ENCODE measurements at places on chromosomes 1 and 21.

- no peak for DNase-seq
Measured at GRCh38 chr1:82560566-82560965, 759.8 kb downstream of the ADGRL2 start.

- no peak for DNase-seq
Measured at GRCh38 chr1:44512313-44512885, 107.3 kb downstream of the RNF220 start.

- no peak for DNase-seq
Measured at GRCh38 chr1:208002672-208003071, 91.7 kb upstream of the CD34 start.

- DNase-seq: no peak
Measured at GRCh38 chr1:223471566-223471965, 78.4 kb downstream of the CCDC185 start.

GRCh38 chr1:22111115-22111514 lies 31.8 kb downstream of the WNT4 start:
- no peak for DNase-seq

- DNase-seq: no peak
Measured at GRCh38 chr1:197467881-197468280, 199.8 kb downstream of the CRB1 start.

- DNase-seq: no peak
Measured at GRCh38 chr1:175540896-175541645, 202.3 kb downstream of the TNR start.

DNA sequence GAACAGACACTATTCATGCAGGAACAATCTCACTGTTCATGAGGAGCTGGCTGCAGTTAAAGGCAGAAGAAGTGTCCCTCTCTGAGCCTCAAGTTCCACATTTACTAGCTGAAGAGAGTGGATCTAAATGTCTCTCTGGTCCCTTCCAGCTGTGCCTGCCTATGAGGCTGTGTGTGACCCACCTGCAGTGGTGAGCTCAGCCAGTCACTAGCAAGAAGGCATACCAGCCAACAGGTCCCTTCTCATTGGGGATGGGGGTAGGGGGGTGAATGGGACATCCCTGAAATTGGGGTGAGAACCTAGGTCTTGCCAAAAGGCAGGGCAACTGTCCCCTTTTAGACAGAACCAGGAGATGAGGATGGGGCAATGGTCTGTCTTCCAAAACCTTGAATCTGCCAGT lies 13.6 kb downstream of the RD3 start:
- DNase-seq: no peak

DNA sequence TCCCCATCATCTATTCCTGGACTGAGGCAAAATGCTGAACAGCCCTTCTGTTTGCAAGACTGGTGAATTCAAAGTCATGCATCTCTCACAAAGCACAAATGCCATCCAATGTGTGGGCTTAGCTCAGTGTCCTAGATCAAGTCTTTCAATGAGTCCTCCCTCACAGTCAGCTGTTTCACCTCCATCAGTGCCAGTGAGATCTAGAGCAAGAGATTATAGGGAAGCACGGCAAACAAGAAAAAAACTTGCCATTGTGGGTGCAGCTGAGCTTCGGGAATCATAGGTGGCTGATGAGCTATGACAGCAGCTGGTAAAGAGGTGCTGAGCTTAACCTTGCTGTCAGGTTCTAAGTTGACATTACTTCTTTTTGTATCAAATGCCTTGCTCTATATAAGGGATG lies 130.2 kb downstream of the LMX1A start:
- no peak for DNase-seq

- peak; percentile 43 for DNase-seq
Measured at GRCh38 chr1:12157366-12158231, 9.2 kb upstream of the TNFRSF1B start.

DNA sequence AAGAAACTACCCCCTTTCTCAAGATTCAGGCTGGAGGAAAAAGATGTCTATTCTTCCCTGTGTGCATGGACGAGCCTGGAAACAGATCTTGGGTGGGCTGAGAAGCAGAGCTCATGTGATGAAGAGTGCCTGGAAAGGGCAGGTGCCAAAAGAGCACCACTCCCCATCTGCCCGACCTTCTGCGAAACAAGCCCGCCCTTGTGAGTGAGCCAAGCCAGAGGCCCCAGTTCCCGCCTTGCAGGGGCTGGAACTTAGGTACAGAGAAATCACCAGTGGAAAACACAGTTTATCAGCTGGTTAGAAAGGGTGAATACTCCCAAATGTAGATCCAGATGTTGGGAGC lies 26.7 kb upstream of the A3GALT2 start:
- no peak for DNase-seq

GRCh38 chr1:183472488-183473216 lies at the start of gene SMG7:
SMG7 (plus strand) TSS chr1:183472499; CDS start chr1:183472621, 122 bp downstream.
- peak; percentile 41 for DNase-seq

DNA sequence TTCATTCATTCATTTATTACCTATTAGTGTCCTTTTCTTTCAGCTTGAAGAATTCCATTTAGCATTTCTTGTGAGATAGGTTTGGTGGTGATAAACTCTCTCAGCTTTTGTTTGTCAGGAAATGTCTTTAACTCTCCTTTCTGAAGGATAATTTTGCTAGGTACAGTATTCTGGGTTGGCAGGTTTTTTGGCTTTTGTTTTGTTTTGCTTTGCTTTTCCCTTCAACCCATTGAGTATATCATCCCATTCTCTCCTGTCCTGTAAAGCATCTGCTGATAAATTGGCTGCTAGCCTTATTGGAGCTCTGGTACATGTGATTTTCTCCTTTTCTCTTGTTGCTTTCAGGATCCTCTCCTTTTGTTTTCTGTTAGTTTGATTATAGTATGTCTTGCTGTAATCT lies 47.0 kb upstream of the RGS4 start:
- no peak for DNase-seq

- DNase-seq: no peak
Measured at GRCh38 chr1:31787261-31787660, 23.1 kb upstream of the ADGRB2 start.

GRCh38 chr1:6588893-6589520 lies 9.2 kb downstream of the ZBTB48 start:
- DNase-seq: no peak

DNA sequence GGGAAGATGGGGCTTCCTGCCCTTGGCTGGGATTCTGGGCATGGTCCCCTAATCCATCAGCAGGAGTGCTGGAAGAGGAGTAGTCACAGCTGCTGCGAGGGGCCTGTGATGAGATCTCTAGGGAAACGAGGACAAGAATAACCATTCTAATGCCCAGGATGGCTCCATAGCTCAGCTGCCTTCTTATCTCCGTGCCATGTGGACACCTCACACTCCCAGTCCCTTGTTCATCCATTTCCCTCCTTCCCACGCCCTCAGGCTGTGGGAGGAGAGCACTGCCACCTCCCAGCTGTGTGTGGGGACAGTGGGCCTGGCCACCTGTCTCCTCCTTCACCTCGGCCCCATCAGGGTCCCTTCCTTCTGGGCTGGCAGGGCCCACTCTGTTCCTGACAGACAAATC lies 16.1 kb upstream of the ETV3 start:
- DNase-seq: no peak

GRCh38 chr1:206784471-206784903 lies 12.2 kb upstream of the IL10 start:
- peak; percentile 48 for DNase-seq

DNA sequence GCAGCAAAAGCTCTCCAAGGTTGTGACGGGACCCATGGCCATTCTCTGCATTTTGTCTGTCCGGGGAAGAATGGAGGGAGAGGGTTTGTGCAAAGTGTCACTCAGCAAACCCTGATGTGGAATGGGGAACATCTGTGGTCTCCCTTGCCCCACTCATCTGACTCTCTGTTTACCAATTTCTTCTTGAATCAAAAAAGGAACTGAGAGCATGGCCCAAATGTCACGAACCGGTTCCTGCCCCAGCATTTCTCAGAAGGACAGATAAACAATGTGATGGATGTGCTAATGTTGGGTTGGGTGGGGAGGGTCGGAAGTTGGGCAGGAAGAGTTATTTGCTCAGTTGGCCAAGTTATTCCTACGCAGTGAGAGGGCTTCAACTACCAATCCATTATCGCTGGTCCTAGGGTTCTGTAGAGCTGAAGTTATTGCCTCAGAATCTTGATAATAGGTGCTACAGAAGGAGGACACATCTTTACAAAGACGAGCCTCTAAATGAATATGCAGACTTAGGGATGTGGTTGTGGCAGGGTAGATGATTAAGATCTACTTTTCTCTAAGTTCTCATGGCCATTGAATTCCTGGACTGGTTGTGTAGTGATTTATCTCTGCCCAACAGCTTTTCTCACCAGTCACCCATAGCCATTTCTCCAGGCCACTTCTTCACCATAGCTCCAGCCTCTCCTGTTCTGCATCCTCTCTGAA lies 9.6 kb upstream of the DUSP12 start:
- DNase-seq: peak; percentile 25

- DNase-seq: peak; percentile 56
Measured at GRCh38 chr1:17437580-17438317, 1.7 kb downstream of the RCC2 start.

- DNase-seq: no peak
Measured at GRCh38 chr1:180029524-180030135, 75.0 kb downstream of the CEP350 start.

GRCh38 chr1:207810173-207810572 lies 58.3 kb downstream of the CD46 start:
- DNase-seq: no peak

DNA sequence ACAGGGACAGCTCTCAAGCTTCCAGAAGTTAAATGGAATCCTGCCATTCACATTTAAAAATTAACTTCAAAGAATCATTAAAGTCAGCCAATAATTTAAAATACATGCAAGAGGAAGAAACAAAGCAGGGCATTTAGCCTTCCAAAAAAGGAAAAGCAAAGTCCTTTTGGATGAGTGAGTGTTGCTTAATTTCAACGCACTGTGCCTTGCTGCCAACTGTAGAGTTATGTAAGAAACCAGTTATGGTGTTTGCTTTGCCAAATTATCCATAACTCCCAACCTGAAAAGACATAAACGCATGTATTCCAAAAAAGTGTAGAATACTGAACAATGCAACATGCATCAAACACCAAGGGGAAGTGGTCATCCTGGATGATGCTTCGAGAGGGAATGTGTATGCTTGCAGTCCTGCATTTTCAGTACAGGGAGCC lies 16.1 kb upstream of the KCNE1 start:
- no peak for DNase-seq

DNA sequence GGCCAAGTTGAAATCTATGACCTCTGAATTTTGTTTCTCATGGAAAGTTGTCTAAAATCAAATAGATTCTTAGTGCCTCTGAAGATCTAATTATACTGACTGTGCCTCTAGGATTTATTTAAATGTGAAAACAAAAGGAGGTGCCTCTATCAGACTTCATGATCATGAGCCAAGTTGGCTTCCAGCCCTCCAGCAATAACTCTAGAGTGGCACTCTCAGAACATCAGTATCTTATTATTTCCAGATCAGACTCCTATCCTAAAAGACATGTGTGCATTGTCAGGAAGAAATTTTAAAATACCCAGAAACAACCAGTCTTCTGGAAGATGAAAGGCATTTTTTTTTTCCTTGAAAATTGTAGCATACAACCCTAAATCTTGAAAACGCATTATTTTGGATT lies 368.0 kb downstream of the PDE4B start:
- DNase-seq: no peak

DNA sequence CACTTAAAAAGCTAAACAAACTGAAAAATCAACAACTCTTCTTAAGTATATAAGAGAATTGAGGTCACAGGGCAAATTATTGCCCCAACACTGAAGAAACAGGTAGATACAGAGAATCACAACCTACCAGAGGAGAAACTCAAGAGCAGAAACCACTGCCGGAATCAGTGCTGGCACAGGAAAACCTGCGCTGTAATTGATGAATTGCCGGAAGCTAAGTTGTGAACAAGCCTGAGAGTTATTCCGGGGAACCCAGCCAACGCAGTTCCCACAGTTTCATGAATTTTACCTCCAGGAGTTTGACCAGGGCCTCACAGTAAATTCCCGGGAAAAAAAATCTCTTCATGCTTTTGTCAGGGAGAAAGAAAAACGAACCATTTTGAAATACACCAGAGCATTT lies 657.1 kb upstream of the BRINP3 start:
- no peak for DNase-seq

GRCh38 chr1:211829343-211830054 lies 1.1 kb downstream of the LPGAT1 start:
- DNase-seq: no peak

- no peak for DNase-seq
Measured at GRCh38 chr1:94707321-94708298, 112.5 kb upstream of the SLC44A3 start.

DNA sequence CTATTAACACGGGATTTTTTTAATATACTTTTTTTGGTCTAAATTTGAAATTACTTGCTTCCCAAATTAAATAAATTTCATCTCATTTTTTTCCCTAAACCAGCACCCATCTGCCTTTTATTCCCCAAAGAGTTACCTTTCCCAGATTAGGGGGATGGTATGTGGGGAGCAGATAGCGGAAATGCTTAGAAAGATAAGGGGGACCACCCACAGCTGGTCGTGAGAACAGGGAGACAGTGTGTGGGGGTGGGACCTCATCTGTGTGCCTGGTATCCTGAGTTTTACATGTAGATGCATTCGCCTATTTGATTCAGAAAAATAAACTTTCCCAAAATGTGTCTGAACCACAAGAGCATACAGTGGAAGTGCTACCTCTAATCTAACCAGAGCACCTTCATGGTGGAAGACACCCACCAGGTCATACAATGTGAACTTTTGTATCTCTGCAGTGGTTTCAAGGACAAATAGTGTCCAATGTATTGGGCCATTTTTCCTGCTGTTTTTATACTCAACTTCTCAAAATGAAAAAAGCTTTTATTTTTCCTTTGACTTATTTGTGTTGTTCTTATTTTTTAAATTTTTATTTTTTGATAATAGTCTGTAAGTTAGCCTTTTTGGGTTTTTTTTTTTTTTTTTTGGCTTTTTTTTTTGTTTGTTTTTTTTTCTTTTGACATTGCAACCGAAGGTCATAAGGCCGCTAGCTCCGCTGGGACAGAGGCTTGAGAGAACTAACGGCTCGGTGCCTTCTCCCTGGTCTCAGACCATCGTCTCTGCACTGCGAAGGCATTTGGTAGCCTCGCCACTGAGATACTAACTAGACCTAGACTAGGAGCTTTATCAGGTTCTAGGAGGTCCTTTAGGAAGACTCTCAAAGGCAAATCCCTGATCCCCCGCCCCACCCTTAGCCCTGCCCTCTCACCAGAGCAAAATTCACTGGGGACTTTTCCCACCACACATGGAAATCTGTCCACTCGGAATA lies 263.2 kb downstream of the TM2D1 start:
- DNase-seq: no peak

DNA sequence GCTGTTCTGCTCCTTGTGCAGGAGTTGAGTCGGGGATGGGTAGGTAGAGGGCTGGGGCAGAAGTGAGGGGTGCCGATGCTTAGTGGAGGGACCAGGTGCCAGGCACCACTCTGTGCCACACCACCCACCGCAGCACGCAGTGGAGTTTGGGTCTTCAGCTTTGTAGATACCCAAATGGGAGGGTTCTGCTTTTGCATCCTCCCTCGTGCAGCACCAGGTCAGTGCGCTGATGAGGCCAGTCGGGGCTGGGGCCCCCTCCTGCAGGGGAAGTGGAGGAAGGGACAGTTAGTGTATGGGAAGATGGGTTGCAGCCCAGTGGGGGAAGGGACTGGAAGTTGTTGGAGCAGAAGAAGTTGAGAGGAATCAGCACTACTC lies 244.0 kb downstream of the RHOU start:
- no peak for DNase-seq

- DNase-seq: no peak
Measured at GRCh38 chr1:48007047-48007446, 9.9 kb upstream of the TRABD2B start.
